Activated CD4-positive, alpha-beta T cell treated with anti-CD3 and anti-CD28 coated beads, Interleukin-2, amount 50 U/mL, for 1 hour (primary cell): ENCODE measurements at places on chromosomes 16 and 17.

GRCh38 chr16:66618588-66619375 lies 14.3 kb downstream of the CMTM3 start:
- no peak for DNase-seq

DNA sequence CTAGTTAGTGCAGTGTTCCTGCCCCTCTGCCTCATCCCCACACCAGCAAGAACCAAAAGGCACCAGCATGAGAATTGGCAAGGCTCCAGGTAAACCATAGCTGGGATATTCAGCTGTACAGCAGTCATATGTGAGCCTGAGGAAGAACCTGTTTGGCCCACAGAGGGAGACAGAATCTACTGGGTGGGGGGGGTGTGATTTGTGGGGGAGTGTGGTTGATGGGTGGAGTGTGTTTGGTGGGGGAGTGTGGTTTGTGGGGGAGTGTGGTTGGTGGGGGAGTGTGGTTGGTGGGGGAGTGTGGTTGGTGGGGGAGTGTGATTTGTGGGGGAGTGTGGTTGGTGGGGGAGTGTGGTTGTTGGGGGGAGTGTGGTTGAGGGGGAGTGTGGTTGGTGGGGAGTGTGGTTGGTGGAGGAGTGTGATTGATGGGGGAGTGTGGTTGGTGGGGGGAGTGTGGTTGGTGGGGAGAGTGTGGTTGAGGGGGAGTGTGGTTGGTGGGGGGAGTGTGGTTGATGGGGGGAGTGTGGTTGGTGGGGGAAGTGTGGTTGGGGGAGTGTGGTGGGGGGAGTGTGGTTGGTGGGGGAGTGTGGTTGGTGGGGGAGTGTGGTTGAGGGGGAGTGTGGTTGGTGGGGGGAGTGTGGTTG lies 19.5 kb downstream of the MINK1 start:
- no peak for DNase-seq

DNA sequence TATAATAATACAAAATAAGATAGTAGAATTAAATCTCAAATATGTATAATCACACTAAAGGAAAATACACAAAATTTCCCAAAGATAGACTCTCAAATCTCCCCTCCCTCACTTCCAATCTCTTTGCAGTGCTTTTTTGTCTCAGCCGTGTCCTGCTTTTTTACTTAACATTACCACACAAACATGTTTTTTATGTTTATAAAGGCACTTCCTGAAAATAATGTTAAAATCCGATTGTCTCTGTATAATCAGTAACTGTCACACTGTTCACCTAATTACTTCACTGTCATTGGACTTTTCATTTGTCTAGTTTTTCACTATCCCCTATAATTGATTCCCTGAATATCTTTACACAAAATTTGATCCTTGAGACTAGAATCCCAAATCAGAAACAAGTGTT lies 38.2 kb upstream of the ALDH3A2 start:
- no peak for DNase-seq

DNA sequence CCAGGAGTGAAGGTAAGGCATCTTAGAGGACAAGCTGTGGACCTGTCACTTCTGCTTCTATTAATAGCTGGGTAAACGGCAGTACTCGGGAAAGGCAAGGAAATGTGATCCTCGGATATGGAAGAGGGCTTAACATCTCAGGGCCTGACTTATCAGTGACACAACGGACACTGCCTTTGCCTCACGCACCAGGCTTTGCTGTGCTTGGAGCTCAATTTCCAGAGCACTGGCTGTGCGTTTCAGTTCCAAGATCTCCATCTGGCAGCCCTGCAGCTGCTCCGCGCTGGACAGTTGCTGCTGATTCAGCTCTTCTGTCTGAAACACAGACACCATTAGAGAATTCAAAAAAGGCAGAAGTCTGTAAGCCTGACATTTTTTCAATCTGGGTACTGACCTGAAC lies 3.5 kb downstream of the KRT40 start:
- no peak for DNase-seq

GRCh38 chr17:58686980-58687379 lies 4.9 kb downstream of the TEX14 start:
- no peak for DNase-seq

DNA sequence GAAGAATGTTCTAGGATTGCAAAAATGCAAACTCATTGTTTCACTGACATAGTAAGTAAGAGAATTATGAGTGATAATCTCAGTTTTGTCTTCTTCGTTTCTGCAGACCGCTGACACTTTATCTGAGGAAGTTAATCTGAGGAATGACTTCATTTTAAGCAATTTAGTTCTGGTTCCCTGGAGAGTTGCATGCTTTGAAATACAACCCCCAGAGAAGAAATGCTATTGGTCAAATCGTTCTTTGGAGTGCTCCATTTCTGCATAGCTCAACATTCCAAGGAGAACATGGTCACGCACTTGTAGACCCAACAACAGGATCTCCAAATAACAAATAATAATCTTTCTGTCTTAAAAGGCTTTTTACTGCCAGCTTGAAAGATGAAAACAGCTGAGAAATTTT lies 427.1 kb downstream of the GRIN2A start:
- DNase-seq = no peak

DNA sequence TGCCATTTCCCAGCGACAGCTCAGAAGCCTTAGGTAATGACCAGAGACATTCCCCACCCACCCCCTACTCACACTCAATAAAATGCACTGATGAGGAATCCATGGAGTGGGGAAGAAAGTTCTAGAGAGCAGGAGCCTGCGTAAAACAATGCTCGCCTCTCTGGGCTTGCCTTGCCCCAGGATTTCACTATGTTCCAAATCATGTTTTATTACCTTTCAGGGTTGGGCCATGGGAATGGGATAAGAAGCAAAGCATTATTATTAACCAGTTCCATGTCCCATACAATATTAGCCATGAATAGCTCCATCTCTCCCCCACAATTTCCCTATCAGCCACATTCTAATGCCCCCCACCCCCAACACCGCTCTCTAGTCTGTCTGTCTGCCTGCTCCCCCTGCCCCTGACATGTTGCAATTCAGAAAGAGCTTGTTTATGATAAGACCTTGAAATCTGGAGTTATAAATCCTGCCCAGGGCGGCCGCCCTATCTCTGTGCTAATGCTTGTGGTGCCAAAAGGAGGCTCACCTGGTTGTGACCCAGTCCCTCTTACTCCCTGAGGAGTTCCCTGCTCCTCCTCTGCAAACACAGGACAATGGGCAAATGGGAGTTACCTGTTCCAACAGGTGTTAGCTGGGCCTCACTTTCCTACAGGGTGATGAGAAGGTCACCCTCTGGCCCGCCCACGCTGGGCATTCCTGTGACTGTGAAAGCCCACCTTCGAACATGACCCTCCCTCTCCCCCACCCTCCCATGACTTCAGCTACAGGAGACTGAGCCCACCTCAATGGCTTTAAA lies 28.0 kb upstream of the DDX52 start:
- DNase-seq = no peak

DNA sequence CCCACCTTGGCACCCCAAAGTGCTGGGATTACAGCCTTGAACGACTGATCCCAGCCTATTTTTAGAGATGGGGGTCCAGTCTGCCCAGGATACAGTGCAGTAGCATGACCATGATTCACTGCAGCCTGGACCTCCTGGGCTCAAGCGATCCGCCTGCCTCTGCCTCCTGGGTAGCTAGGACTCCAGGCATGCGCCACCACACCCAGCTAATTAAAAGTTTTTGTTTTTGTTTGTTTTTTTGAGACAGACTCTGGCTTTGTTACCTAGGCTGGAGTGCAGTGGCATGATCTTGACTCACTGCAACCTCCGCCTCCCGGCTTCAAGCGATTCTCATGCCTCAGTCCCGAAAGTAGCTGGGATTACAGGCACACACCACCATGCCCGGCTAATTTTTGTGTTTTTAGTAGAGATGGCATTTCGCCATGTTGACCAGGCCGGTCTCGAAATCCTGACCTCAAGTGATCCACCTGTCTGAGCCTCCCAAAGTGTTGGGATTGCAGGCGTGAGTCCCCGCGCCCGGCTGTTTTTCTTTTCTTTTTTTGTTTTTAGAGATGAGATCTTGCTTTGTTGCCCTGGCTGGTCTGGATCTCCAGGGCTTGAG lies 2.3 kb upstream of the PAFAH1B1 start:
- DNase-seq = no peak

DNA sequence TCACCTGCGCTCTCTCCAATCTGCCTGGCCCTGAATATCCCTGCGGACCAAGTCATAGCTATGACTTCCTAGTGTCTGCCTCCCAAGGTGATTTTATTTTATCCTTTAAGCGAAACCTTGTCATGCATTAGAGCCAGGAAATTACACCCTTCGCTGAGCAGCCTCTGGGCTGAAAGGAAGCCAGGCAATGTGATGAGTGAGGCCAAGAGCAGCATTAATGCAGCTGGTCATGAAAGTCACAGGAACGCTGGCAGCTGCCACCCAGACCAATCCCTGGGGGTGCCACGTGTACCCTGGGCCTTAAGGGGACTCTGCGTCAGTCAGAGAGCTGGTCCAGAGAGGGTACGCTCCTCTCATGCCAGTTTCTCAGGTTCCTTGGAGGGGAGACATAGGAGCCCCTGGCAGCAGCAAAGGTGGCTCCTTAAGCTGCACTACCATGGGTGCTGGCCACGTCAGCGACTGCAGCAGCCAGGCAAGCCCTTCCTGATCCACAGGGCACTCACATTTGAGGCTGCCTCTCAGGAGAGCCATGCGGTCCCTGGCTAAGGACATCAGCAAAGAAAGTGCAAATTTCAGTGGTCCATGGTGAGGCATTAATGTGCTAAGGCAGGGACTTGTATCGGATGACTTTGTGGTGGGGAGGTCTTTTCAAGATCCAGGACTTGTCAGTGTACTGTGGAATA lies 42.7 kb upstream of the WSCD1 start:
- no peak for DNase-seq

DNA sequence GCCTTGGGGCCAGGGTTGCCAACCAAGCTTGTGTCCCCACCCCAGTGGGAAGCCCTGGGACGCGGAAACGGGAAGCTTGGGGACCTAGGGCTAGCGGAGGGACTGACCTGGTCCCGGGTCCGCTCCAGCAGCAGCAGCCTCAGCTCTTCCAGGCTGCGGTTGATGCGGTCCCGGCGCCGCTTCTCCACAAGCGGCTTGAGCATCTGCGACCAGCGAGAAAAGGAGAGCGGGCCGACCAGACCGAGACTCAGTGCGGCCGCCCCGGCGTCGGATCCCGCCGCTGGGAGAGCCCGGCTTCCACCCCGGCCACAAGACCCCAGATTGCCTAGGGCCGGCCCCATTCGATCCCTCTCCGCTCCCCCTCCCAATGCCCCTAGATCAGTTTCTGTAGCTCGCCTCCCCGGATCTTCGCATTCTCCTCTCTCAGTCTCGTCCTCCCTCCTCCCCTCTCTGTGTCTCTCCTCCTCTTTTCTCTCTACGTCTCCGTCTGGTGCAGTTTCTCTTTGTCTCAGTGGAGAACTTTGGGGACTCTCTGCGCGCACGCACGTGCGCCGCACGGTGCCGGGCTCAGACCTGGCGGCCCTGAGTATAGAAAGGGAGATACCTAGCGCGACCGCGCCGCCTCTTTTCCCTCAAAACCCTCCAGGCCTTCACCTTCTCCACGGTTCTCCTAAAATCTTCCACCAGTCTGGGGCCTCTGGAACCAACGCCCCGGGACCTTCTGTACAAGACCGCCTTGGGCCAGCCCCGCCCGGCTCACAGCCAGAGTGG lies 797 bp downstream of the HES7 start:
- DNase-seq = no peak

GRCh38 chr17:7184091-7184488 lies 4.9 kb upstream of the ASGR1 start:
- DNase-seq = no peak

DNA sequence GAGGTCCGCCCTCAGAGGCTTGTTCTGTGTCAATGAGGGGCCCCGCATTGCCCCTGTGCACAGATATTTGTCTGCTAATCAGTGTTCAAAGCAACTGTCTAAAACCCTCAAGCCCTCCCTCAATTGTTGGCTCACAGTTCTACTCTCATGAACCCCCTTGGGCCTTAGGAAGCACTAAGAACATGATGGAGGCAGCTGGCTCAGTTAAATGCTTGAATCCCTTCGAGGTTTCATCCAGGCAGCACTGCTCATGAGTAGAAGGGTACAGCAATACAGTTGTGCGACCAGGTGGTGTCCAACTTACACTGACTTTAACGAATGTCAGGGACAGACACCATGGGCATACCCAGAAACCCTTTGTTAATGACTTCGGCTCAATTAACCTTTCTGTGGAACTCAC lies 89.2 kb upstream of the WSCD1 start:
- no peak for DNase-seq

DNA sequence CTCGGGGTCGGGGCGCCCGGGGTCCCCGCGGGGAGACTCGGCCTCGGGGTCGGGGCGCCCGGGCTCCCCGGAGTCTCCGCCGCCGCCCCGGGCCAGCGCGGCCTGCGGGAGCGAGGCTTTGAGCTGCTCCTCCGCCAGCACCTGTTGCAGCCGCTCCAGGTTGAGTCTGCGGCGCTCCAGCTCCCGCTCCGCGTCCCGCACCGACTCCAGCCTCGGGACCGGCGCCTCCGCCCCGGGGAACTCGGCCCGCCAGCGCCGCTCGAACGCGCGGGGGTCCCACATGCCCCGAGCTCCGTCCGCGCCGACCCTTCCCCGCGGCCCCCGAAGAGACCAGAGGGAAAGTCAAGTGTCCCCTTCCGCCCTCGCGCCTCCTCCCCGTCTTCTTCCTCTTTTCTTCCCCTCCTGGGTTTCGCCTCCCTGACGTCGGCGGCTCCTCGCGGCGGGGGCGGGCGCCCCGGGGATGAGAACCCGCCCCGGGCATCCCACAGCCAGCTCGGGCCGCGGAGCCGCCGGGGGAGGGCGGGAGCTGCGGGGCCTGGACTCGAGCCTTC lies 40.8 kb upstream of the BHLHA9 start:
- peak; percentile 30 for DNase-seq

GRCh38 chr17:41464682-41465081 lies 2.5 kb downstream of the KRT32 start:
- DNase-seq = no peak

- DNase-seq = peak; percentile 43
Observed at GRCh38 chr16:84144209-84144858, 643 bp downstream of the HSDL1 start.

DNA sequence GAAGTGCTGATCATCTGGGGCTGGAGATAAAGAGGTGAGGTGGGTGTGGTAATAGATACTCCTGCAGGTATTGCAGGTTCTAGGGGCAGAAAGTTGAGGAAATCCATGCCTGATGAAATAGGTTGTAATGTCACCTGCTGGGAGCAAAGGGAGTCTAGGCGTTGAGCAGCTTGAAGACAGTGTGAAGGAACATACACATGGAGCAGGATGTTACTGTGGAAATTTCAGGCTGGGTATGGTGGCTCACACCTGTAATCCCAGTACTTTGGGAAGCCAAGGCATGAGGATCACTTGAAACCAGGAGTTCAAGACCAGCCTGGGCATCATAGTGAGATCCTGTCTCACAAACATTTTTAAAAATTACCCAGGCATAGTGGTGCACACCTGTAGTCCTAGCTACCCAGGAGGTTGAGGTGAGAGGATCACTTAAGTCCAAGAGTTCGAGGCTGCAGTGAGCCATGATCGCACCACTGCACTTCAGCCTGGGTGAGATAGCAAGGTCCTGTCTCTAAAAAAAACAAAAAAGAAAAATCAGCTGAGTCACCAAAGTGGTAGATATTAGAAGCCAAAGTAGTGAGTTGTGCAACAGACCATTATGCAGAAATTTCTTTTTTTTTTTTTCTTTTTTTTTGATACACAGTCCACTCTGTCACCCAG lies 9.1 kb upstream of the CRYBA1 start:
- DNase-seq = no peak
